ENCODE measurements at places on chromosomes 7 and 10. TPM values are rescaled to one million over a fixed set of nuclear protein-coding genes. Genes with fewer than 3 reads are reported as not detected.

The LANCL2 gene
- total RNA-seq = 14.5 TPM

GRCh38 chr10:71326464-71326881 is 7.4 kb downstream of the SLC29A3 start:
- H3K27me3 ChIP-seq = no peaks in the 10 kb centered on the region
- no peak overlapping the region for H3K4me3 ChIP-seq
- no peak for DNase-seq
- H3K27ac ChIP-seq = no peak overlapping the region
- H3K4me1 ChIP-seq = no peaks in the 10 kb centered on the region

GRCh38 chr10:548238-548901 is 141.1 kb downstream of the DIP2C start:
- no peaks in the 10 kb centered on the region for H3K36me3 ChIP-seq
- peaks cover 11% of the 10 kb centered on the region for H3K4me1 ChIP-seq
- H3K4me3 ChIP-seq = no peak overlapping the region
- no peak for DNase-seq
- no peak overlapping the region for H3K27ac ChIP-seq

DNA sequence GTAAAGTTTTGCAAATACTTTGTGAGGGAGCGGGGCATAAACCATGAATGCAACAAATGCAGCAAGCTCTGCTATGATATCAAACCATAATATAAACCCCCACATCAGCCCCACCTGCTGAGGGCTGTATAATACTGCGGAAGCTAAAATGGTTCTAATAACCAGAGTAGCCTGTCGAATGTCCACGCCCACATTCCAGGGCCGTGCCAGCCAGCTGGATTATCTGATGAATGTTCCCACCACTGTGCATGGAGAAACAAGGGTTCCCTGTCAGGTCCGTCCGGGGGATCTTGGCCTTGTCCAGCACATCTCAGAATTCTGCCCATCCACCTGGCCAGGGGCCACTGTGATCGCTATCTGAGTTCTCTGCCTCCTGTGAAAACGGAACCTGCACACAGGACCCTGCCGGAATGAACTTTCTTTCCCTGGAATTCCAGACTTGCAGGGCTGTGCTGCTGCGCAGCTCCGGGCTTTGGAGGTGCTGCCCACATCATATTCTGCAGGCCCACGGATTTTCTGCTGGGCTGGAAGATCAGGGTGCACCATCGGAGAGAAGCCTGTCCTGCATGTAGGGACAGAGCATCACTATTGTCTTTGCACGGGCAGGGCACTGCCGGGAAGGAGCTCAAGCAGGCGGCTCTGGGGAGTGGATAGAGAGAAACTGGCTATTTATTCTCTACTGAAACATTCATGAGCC is 77.0 kb upstream of the GNA12 start:
- H3K36me3 ChIP-seq = no peaks in the 10 kb centered on the region
- H3K27ac ChIP-seq = no peak overlapping the region
- H3K4me1 ChIP-seq = peaks cover 4% of the 10 kb centered on the region
- H3K27me3 ChIP-seq = no peaks in the 10 kb centered on the region
- H3K4me3 ChIP-seq = no peak overlapping the region

- H3K36me3 ChIP-seq = no peaks in the 10 kb centered on the region
- no peak for DNase-seq
- no peaks in the 10 kb centered on the region for H3K27me3 ChIP-seq
- H3K27ac ChIP-seq = no peak overlapping the region
- no peaks in the 10 kb centered on the region for H3K4me1 ChIP-seq
- no peak overlapping the region for H3K4me3 ChIP-seq
Observed at GRCh38 chr7:107570298-107570697, 6.5 kb downstream of the DUS4L start.

GRCh38 chr7:148931470-148931869 is 47.4 kb upstream of the EZH2 start:
- no peak overlapping the region for H3K27ac ChIP-seq
- DNase-seq = no peak
- H3K36me3 ChIP-seq = no peaks in the 10 kb centered on the region
- H3K27me3 ChIP-seq = no peaks in the 10 kb centered on the region

The LSM5 gene
- 26.6 TPM for total RNA-seq
